ENCODE measurements at places on chromosomes 4 and X. TPM values are rescaled to one million over a fixed set of nuclear protein-coding genes. Genes with fewer than 3 reads are reported as not detected.

The CFP gene
- 1.4 TPM for total RNA-seq

- no peak overlapping the region for H3K4me3 ChIP-seq
- no peaks in the 10 kb centered on the region for H3K36me3 ChIP-seq
- peaks cover 24% of the 10 kb centered on the region for H3K27me3 ChIP-seq
- DNase-seq, result no peak
- no peaks in the 10 kb centered on the region for H3K4me1 ChIP-seq
Measured at GRCh38 chr4:89897867-89898266, 3.2 kb downstream of the MMRN1 start.

The ATP7A gene
- 6.6 TPM for total RNA-seq

The TEX13B gene
- total RNA-seq, result not detected

GRCh38 chrX:138287205-138287877, 424.2 kb downstream of the FGF13 start:
- no peaks in the 10 kb centered on the region for H3K27me3 ChIP-seq
- no peaks in the 10 kb centered on the region for H3K36me3 ChIP-seq

- no peak overlapping the region for H3K4me3 ChIP-seq
- no peaks in the 10 kb centered on the region for H3K27me3 ChIP-seq
- H3K36me3 ChIP-seq, result no peaks in the 10 kb centered on the region
- no peak for DNase-seq
Measured at GRCh38 chr4:182854466-182854865, 62.7 kb downstream of the DCTD start.

The ZNF157 gene
- total RNA-seq, result not detected
